ENCODE measurements at places on chromosomes 16 and 17.

- DNase-seq = no peak
Measured at GRCh38 chr17:17868641-17869522, 32.1 kb upstream of the SREBF1 start.

DNA sequence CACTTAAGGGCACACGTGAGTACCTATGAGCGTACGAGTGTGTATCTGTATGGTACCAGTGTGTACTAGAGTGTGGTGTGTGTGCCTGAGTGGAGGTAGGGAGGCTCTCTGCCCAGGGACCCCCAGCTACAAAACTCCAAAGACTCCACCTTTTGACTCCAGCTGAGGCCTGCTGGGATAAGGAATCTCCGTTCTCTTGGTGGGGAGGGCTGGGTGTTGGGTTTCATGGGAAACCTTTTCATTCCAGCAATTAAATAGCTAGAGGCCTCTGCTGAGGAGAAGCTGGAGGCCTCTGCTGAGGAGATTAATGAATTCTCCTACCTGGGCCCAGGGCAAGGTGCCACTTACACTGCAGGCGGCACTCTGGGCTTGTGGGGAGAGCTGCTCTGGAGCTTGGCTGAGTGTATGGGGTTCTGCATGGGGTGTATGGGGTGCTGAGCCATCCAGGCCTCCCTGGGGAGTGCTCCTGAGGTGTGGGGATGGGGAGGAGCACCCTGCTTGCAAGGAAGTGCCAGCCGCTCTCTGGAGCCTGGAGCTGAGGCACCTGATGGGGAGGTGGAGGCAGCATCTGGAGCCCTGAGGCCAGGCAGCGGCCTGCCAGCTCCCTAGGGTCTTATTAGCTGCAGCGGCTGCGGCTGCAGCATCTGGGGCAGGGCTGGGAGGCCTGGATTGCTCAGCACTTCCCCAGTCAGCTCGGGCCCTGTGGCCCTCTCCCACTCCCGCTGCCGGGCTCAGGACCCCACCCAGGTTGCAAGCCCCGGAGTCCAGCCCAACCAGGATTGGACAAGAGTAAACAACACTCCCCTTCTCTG is 4.6 kb downstream of the ANKRD13B start:
- DNase-seq = no peak

- no peak for DNase-seq
Measured at GRCh38 chr16:49647673-49648072, 208.2 kb downstream of the ZNF423 start.

DNA sequence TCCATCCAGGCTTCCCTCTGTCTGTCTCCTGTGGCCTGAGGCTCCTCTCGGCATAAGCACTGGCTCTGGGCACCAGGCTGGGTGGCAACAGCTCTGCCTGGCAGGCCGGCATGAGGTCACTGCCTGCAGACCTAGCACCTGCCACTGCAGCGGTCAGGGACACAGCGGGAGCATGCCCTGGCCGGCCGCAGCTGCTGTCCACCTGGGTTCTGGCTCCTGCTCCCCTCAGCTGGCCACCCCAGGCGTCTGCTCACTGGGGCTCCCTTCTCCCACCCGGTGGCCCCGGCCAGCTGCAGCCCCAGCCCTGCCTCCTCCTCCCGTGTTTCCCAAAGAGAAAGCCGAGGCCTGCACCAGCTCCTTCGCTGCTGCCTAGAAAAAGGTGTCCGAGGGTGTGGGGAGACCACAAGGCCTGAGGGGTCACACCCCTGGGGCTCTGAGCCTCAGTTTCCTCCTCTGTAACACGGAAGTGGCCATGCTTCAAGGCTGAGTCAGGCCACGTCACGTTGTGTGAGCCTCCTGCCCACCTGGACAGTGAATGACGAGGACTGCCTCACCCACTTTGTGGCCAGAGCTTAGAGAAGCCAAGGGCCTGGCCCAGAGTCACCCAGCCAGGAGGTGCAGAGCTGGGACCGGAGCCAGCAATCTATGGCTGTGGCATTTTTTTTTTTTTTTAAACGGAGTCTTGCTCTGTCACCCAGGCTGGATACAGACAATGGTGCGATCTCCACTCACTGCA is 6.7 kb downstream of the NTHL1 start:
- DNase-seq = no peak

GRCh38 chr17:31130286-31131224 is 35.8 kb downstream of the NF1 start:
- DNase-seq = no peak

Measured in stimulated activated CD4-positive, alpha-beta T cell treated with anti-CD3 and anti-CD28 coated beads, Interleukin-1b, Interleukin-23, amount 100 ng/mL, for 48 hours (primary cell).